NCI-H1092 treated with DMSO at 0.1 percent for 48 hours (cell line): ENCODE measurements at places on chromosomes 4 and X.

GRCh38 chrX:20080277-20080676 is 36.4 kb downstream of the MAP7D2 start:
- DNase-seq, result no peak

- DNase-seq, result peak; percentile 77
Observed at GRCh38 chr4:114598191-114599121, at the start of gene UGT8. Gene UGT8 (plus strand): TSS chr4:114598807. CDS start chr4:114622881, 24,074 bp downstream.

- no peak for DNase-seq
Observed at GRCh38 chr4:71593311-71593710, 190.6 kb downstream of the GC start.

DNA sequence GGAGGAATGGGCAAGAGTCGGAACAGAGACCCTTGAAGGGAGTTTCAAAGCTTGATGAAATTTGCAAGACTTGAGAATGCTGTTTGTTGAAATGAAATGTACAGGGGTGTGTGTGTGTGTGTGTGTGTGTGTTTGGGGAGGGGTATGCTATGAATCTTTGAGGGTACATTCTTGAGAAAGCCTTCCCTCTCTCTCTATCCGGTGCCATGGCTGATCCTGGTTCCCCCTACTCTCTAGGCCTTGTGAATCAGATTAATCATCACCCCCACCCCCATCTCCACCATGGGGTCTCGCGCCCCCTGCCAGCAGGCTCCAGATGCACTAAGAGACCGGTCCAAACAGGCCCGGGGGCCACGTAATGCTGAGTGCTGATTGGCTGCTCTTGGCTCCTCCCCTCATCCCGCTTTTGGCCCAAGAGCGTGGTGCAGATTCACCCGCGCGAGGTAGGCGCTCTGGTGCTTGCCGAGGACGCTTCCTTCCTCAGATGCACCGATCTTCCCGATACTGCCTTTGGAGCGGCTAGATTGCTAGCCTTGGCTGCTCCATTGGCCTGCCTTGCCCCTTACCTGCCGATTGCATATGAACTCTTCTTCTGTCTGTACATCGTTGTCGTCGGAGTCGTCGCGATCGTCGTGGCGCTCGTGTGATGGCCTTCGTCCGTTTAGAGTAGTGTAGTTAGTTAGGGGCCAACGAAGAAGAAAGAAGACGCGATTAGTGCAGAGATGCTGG is at the start of gene HTR2C:
Gene HTR2C (plus strand): TSS at position 441 of the 729 bp plus-strand sequence. CDS start 142,851 bp downstream, outside the sequence.
- DNase-seq, result no peak

- no peak for DNase-seq
Observed at GRCh38 chrX:91435395-91435794, 756 bp downstream of the PABPC5 start.

DNA sequence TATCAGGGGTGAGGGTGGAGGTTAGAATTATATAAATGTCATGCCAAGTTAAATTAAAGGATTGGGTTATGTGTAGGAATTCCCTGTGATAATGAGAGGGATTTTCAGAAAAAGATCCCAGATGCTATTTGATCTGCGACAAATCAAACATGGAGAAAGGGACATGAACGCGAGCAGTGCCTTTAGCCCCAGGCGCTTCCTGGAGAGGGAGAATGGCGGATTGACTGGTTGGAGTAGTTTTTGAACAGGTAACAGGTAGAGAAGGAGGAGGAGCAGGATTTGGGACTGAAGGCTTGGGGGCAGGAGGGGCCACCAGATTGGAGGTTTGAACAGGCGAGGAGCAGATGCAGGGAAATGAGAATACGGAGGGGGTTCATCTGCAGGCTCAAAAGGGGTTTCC is 67.1 kb downstream of the LRP2BP start:
- no peak for DNase-seq

DNA sequence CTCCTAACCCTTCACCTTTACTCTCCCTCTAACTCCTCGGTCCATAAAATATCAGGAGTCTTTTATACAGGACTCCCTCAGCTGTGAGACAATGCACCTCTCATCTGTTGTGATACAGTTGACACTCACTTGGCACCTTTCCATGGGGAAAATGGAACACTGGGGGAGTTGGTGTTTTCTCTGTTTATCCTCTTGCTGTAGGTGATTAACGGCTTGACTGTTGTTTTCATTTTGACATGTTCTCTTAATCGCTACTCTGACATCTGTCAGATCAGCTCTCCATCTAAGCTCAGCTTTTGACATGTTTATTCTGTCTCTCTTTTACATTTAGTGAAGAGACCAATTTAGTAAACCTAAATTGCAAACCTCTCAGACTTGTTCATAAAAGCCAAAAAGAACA is 604.8 kb downstream of the TRAM1L1 start:
- DNase-seq, result no peak

GRCh38 chr4:150045410-150045809 is 32.8 kb upstream of the DCLK2 start:
- no peak for DNase-seq

- DNase-seq, result no peak
Observed at GRCh38 chrX:121150217-121150616, 102.8 kb downstream of the GLUD2 start.

DNA sequence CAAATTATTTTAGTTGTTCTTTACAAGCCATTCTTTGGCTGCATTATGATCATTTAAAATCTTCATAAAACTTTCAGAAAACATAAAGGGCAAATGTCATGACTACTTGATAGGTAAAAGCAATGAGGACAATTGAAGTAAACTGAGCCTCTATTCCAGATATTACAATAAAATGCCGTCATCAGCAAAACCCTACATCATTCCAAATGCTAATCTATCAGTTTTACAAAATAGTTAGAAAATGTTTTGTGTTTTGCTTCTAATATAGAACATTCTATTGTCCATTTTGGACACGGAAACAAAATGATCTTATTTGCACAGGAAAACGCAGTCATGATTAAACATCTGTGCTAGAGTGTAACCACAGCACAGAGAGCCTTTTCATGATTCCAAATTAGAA is 1330.6 kb upstream of the ADGRL3 start:
- DNase-seq, result no peak

DNA sequence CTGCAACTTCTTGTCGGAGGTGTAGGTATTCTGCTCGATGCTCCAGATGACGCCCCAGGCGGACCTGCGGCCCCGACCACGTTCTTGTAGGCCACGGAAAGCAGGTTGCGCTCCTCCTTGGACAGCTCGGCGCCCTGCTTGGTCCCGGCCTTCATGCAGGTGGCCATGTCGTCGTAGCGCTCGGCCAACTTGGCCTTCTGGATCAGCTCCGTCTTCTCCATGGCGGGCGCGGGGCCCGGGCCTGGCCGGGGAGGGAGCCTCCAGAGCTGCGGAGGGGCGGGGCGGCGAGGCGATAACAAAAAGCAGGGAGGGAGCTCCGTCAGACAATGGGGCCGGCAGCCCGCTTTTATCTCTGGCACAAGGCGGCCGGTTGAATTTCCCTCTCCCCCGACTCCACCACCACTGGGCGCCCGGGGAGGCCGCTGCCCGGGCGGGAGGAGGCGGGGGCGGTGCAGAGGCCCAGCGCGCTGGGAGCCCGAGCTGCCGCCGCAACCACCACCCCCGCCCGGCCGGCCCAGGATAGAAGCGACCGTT is 28.3 kb upstream of the DRP2 start:
- DNase-seq, result no peak
